Activated CD4-positive, alpha-beta T cell treated with anti-CD3 and anti-CD28 coated beads for 1 hour (primary cell): ENCODE measurements at places on chromosomes 2 and 18.

DNA sequence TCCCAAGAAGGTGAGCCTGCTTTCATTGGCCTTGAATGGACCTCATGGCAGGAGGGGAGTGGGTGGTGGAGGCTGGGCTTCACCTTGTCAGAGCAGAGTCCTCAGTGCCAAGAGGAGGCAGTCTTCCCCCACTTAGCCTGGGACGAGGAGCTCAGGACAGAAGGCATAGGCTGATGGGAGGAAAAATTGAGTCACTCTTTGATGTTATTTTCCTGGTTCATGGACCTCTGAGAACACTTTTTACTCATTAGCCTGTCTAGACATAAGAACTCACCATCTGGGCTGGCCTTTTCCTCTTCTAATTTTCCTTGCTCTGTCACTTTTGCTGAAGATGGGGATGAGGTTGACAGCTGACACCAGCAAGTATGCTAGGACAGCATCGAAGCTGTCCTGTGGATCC lies 225.7 kb upstream of the TNP1 start:
- DNase-seq: no peak

DNA sequence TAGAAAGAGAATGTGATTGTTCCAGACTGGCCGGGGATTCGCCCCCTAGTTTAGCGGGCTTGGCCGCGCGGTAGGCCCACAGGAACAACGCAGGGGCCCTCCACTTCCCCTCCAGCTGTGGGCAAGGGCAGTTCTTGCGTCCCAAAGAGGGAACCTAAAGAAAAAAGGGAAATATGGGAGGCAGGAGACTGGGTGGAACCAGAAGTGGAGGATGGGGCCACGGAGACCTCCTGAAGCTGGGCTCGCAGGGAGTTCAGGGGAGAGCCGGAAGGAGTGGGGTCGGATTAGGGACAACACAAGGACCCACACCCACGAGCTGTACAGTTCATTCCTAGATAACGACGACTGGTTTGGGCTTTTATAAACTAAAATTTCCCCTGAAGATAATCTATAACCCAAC lies 18.2 kb downstream of the GNLY start:
- DNase-seq: no peak

DNA sequence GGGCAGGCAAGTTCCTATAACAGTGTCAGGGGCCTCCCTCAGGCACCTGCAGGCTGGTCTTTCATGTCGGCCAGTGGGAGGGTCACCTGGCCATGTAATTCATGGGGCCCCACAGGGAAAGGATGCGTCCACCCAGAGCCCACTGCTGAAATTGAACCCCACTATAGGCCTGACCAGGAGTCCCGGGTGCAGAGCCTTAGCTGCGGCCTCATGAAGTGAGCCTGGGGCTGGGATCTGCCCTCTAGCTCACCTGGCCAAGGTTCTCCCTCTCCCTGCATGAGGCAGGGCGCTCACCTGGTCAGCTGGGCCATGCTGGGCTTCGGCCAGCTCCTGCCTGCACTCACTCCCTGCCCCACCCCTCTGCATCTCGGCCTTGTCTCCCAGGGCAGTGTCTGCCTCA lies 41.1 kb downstream of the C1QL2 start:
- DNase-seq: no peak

GRCh38 chr2:21268878-21269224 lies 145.1 kb downstream of the TDRD15 start:
- no peak for DNase-seq
